ENCODE measurements at places on chromosomes 13 and 19.

DNA sequence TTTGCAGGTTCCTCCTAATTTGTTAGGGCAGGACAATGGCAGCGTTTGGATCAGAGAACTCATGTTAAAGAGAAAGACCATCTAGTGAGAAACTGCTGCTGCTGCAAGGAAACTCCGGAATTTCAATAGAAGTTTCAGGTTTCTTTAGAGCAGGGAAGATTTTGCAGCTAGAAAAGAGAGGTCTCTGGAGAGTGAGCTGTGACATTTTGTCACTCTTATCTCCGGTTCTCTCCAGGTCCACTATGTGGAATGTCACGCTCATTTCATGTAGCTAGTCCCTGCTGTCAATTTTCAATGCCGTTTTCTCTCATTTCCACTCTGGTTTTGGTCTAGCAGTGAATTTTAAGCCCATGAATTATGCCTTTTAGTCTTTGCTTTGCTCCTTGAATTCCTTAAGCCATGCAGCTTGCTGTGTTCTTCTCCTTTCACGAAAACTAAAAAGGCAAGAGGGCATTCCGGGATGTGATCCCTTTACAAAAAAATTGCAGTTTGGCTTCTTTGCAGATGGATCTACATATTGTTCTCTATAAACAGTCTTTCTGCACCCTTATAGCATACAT, 46.7 kb upstream of the POSTN start:
- DNase-seq = no peak

GRCh38 chr19:39997638-39998216, 867 bp downstream of the ZNF546 start:
- DNase-seq = no peak

DNA sequence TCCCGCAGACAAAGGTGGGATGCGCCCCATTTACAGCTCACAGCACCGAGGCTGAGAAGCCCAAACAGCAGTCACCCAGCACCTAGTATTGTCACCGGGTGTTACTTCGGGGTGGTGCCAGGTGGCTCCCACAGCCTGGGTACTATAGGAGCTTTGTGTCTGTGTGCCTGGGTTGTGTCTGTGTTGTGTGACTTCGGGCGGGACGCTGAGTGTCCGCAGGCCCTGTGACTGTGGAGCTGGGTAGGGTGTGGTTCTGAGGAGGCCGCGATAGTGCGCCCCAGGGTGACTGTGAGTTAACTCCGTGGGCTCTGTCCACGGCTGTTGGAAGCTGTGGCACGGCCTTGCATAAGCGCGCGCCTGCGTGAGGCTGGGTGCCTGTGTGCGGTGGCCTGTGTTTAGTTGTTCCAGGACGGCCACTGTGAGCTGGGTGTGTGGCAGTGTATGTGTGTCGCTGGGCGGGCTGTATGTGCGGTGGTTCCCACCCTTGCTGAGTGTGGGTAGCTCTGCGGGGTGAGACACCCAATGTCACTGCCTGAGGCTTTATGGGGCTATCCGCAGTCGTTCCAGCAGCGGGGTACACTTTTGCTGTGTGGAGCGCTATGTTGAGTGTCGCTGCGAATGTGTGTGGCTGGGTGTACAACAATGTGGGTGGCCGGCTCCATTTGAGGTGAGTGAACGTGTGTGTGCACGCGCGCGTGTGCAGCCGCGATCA, 559 bp upstream of the SSBP4 start:
- no peak for DNase-seq

- DNase-seq = no peak
Observed at GRCh38 chr19:8079988-8080387, 27.4 kb downstream of the CCL25 start.

GRCh38 chr19:47444388-47444821, 25.1 kb upstream of the MEIS3 start:
- no peak for DNase-seq

DNA sequence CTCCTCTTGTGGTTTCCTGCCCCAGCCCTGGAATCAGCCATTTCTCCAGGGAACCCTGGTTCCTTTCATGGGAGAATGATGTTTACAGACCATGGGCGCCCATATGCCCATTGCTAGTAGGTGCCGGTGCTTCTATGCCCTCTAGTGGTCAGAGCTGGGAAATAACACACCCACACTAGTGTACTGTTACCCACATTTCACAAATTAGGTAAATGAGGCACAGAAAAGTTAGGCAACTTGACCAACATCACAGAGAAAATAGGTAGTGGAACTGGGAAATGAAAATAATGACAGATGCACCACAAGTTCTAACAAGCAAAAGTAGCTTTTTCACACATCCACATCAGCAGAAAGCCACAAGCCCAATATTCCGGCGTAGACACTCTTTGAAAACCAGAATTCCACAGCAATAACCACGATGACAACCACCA, 1.3 kb upstream of the CEACAM3 start:
- DNase-seq = no peak

DNA sequence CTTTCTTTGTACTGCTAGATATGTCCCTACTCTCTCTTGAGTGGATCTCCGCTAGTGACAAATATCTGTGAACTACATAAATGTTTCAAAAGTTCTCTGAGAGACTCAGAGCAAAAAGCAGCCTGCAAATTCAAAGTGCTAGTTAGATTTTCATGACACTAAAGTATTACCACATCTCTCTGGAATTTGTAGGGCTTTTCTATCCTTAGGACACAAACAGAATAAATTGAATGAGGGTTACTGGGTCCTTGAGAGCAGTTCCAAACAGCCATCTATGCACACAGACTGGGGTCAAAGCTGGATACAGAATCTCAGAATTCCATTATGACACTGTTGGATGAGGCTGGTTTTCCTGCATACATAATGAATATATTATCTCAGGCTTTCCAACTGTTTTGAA, 953.2 kb downstream of the DIAPH3 start:
- DNase-seq = no peak

DNA sequence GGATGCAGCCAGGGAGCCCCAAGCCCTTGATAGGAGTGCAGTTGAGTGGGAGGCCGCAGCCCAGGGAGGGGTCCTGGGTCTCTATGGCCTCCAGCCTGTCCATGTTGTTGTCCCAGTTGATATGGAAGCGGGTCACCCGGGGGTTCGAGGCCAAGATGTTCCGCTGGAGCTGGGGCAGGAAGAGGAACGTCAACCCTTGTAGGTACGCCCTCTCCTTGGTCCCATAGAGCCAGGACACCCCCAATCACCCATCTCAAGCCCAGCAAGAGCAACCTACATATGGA, 2.9 kb upstream of the PRKACA start:
- no peak for DNase-seq

- no peak for DNase-seq
Observed at GRCh38 chr13:84640691-84641090, 758.4 kb upstream of the SLITRK1 start.

- DNase-seq = no peak
Observed at GRCh38 chr19:989381-990081, 5.4 kb downstream of the WDR18 start.

- no peak for DNase-seq
Observed at GRCh38 chr13:62525652-62526051, 1110.0 kb upstream of the PCDH20 start.

GRCh38 chr19:51293571-51294210, 17.8 kb upstream of the IGLON5 start:
- DNase-seq = no peak

DNA sequence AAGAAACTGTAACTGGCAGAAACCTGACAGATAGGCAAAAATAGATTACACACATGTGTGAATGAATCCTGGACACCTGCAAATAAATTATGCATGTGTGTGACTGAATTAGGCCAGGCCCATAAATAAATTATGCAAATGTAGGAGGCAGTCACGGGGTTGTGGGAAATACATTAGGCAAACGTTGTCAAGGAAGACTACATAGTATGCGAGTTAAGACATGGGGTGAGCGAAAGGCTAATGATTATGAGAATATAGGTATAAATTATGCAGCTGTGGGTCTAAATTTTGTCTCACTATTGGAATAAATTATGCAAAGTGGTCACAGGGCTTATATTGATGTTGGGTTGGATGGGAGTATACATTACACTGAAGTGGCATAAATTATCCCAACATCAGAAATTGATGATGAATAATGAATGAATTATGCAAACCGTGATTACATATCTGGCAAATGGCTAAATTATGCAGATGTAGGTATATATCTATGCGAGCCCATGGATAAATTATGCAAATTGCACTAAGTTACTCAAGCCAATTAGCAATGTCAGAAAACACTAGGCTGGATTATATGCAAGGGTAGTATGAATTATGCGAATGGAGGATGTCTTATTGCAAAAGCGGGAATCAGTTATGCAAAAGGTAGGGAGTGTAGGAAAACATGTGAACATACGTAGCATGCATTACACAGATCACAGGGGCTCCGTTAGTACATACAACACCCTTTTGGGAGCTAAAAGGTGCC, 6.8 kb downstream of the SLC8A2 start:
- no peak for DNase-seq

GRCh38 chr19:43636121-43636683, 3.4 kb downstream of the CADM4 start:
- DNase-seq = no peak

- no peak for DNase-seq
Observed at GRCh38 chr19:13033244-13033643, 38.0 kb downstream of the NFIX start.

DNA sequence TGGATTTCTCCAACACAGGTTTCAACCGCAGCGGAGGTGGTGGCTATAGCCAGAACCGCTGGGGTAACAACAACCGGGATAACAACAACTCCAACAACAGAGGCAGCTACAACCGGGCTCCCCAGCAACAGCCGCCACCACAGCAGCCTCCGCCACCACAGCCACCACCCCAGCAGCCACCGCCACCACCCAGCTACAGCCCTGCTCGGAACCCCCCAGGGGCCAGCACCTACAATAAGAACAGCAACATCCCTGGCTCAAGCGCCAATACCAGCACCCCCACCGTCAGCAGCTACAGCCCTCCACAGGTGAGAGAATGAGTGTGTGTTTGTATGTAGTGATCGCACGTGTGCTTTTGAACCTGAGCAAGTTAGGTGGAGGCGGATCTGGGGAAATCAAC, 6.0 kb upstream of the CCDC97 start:
- peak; percentile 14 for DNase-seq

DNA sequence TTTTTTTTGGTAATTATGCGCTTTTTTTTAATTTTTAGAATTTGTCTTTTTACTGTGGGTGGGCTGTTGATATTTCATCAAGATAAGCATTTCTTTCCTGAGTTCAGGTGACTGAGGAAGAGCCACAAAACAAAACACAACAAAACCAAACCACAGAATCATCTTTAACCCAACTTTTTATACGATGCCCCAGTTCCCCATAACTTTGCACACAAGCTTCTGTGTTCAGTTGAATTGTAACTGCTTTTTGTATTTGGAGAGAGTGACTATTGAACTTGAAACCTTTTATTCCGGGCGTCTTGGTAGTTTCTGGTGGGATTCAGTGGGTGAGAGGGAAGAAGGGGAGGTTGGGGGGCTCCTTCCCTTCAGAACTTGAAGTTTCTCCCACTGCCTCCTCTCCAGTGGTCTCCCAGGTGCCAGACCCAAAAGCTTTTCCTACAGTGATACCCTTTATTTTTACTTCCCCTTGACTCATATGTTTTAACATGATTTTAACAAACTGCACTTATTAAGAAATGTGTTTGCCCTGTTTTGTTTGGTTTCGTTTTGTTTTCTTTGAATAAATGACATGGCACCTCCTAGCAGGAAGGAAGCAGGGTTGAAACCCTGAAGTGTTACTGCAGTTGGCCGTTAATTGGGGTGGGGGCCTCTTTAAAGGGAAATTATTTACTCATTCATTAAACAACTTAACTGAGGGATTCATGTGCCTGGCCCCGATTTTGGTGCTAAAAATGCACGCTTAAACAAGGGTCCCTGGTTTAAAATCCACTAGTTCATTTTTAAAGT, 2.7 kb upstream of the CCDC97 start:
- DNase-seq = no peak

DNA sequence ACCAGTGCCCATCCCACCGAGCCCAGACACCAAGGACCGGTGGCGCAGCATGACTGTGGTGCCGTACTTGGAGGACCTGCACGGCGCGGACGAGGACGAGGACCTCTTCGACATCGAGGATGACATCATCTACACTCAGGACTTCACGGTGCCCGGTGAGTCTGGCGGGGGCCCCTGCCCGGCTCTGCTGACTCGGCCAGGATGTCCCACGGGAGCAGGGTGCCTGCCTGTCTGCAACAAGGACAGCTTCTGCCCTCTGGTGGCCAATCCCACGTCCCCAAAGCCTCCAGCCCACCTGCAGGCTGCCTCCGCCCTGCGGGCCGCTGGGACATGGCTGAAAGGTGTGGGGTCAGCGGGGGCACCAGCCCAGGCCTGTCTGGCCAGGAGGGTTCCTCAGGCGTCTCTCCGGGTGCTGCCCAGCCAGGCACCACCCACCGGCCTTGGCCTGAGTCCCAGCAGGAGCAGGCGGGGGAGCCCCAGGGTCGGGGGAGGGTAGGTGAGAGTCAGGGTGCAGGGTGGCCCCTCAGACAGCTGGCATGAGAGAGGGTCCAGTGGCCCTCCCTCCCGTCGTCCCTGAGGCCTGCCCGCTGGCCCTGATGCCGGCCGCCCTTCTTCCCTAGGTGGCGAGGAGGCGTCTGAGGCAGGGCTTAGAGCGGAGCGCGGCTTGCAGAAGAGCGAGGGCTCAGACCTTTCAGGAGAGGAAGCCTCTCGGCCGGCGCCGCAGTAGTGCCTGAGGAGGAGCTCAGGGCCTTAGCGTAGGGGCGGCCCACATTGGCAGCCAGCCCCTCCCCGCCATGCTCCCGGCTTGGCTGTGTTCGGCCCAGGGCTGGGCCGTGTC, 14.6 kb downstream of the CBARP start:
- no peak for DNase-seq

DNA sequence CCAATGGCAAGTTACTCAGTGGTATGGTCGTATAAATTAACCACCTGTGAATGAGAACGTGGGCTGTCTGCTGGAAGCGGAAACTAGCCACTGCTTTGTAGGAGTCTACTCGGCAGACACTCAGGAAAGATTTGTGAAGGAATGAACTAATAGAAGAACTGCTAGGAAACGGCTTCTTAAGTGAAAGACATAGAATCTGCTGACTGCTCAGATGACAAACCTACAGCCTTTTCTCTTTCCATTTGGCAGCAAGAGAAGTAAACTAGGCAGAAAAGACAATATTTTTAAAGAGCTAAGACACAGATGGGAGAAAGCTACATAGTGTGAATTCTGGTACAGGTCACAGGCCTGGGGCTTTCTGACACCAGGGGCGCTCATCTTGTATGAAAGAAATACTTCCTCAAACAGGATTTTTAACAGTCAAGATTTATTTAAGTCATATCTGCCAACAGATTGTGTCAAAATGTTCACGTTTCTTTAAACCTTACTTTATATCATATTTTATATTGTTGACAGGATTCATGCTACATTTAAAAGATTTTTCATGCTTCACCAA, 78.4 kb downstream of the MIPEP start:
- no peak for DNase-seq

- no peak for DNase-seq
Observed at GRCh38 chr19:5250127-5250659, 90.4 kb downstream of the PTPRS start.

- no peak for DNase-seq
Observed at GRCh38 chr19:12695514-12695913, 917 bp downstream of the FBXW9 start.

- no peak for DNase-seq
Observed at GRCh38 chr13:21657538-21657937, 13.3 kb upstream of the FGF9 start.

GRCh38 chr19:32869966-32870573, 503 bp upstream of the SLC7A9 start:
- DNase-seq = no peak
